ENCODE measurements at places on chromosomes 11 and 22.

DNA sequence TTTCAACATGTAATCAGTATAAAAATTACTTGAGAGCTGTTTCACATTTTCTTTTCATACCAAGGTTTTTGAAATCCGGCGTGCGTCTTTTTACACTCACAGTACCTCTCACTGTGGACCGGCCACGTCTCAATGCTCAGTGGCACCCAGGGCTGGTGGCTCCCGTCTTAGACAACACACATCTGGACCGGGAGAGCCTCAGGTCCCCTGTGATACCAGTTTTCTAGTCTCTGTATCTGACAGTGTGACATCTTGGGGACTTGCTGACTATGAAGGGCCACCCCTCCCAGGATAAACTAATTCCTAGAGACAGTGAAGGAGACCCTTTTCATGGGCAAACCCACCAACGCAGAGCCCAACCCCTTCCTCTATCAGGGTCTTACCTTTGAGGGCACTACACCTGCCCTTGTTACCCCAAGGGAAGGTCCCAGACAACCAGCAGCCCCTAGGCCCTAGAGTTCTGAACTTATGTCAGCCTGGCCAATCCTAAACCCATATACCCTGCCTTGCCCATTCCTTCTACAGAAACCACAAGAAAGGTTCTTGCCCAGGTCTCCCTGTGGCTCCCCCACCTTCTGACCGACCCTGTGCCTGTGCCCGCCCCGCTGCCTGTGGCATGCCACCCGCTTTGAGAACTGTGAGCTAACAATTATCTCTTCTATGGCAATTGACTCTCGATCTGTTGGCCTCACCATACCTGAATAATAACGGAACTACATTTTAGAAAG, 6.1 kb upstream of the ASCL2 start:
- no peak for DNase-seq

- no peak for DNase-seq
Observed at GRCh38 chr22:49533886-49534285, 293.8 kb downstream of the BRD1 start.

- no peak for DNase-seq
Observed at GRCh38 chr11:79458709-79459108, 17.9 kb upstream of the TENM4 start.

DNA sequence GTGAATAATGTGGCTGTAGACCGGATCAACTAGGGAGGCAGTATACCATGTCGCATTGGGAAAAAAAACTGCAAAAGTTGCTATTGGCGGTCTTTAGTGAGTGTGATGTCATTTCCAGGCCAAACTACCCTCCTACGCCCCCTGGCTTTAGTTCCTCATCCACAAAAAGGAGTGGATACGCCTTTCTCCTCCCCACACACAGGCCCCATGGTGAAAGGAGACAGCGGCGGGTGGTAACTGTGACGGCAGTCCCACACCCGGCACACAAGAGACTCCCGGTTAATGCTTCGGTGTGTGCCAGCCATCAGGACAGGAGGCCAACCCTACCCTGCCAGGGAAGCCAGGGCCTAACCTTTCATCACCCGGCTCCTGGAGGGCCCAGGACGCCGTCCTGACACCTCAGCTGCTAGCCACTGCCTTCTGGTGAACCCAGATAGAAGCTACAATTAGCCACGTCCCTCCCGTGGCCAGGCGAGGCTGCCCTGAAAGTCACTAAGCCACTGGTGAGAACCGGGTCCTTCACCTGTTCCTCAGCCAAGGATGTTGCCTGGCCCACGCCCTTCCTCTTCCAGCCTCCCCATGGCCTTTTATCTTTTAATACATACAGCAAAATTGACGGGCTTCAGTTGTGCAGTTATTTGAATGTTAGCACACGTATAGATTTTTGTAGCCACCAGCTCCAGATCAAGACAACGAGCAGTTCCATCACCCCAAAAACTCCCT, 10.8 kb downstream of the TP53I11 start:
- no peak for DNase-seq

- no peak for DNase-seq
Observed at GRCh38 chr11:110098645-110099044, 5.5 kb downstream of the ZC3H12C start.

GRCh38 chr11:34988294-34989255, 72.2 kb downstream of the PDHX start:
- no peak for DNase-seq

GRCh38 chr11:97290464-97291041, 900.7 kb downstream of the JRKL start:
- DNase-seq, result no peak

DNA sequence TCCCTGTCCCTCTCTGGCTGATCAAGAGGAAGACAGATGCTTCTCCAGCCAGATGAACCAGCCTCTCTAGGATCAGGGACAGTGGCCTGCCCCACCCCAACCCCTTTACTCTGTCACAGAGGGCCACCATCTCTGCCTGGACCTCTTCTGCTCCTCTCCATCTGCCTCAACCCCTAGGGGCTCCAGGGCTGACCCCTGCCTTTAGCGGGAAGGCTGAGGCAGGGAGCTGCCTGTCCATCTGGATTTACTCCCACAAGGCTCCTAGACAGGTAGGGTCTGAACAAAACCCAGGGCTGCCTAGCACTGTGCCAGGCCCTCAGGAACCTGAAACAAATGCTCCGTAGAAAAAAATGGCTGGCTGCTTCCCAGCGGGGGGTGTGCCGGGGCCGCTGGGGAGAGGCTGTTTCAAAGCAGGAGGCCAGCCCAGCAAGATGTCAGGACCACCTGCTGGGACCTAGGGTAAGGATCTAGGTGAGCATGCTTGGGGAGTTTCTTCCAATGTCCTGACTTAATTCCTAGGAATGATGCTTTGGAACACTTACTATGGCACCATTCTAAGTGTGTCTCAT, 3.2 kb downstream of the CHST1 start:
- DNase-seq, result no peak

GRCh38 chr22:46027211-46028105, 50.5 kb upstream of the WNT7B start:
- no peak for DNase-seq

GRCh38 chr11:64248578-64248977, 1.8 kb upstream of the PPP1R14B start:
- DNase-seq, result no peak

- no peak for DNase-seq
Observed at GRCh38 chr11:127506647-127507046, 506.1 kb upstream of the KIRREL3 start.

- no peak for DNase-seq
Observed at GRCh38 chr11:32200136-32200847, 109.4 kb downstream of the RCN1 start.

GRCh38 chr22:39177456-39177775, 24.9 kb upstream of the CBX7 start:
- no peak for DNase-seq

- DNase-seq, result no peak
Observed at GRCh38 chr11:121829159-121829643, 286.8 kb downstream of the BLID start.
